ENCODE measurements at places on chromosomes 7 and 10.
A peak's percentile ranks its signal among the peaks of the same experiment; 100 is the strongest.

DNA sequence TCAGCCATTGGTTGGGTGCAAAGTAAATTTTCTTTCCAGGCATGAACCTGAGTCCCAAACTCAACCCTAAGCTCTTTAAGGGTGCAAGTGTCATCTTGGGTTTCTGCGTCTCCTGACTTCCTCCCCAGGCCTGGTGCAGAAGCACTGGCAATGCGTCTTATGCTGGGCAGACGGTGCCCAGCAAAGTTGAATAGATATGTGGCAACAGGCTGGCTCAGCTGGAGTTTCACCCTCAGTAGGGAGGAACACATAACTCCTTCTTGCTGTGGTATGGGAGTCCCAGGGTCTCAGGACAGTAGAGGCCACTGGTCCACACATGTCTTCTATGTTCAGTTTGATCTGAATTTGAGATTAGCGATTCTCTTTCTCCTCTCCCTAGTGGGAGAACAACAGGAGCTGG lies 181.3 kb downstream of the RPS24 start:
- DNase-seq = no peak

DNA sequence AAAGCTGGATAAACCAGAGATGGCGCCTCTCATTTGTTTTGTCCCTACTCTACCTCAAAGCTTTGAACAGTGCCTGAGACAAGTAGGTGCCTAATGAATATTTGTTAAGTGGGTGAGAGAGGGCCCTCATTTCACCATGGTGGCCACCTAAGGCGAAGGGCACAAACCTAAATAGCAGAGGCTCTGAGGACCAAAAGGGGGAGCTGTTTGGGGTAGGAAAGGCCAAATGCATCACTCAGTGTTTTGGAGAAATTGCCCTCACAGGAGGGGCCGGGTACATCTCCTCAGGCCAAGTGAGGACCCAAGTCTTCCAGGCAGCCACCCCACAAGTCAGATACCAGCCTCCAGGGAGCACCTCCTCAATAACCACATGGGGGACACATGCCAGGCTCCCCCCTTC lies 14.0 kb downstream of the IMPDH1 start:
- no peak for DNase-seq

DNA sequence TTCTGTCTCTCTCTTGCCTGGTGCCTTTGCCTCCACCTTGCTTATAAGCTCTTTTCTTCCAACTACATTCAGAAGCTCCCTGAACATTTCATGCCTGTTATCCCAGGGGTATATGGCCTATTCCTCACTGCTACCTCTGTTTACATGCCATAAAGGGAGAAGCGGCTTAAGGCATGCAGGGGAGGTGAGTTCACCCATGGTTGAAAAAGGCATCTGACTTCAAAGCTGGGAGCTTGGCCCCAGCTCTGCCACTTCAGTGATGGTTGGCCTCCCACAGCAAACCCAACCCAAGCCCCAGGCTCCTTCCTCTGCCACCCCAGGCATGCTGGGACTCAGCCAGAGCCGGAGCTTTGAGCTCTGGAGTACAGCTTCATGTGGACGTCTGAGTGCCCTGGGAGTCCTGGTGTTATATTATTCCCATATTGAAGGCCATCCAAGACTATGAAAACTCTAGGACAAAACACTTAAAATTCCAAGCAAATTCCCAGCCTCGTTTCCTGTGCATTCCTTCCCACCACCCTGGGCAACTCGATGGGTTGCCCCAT lies 468.6 kb upstream of the ZMIZ1 start:
- no peak for DNase-seq

- DNase-seq = peak; percentile 15
These were observed 246.7 kb upstream of the TPK1 start for GRCh38 chr7:145082366-145083161.

GRCh38 chr10:29628311-29628710 lies 6.5 kb downstream of the SVIL start:
- DNase-seq = no peak

DNA sequence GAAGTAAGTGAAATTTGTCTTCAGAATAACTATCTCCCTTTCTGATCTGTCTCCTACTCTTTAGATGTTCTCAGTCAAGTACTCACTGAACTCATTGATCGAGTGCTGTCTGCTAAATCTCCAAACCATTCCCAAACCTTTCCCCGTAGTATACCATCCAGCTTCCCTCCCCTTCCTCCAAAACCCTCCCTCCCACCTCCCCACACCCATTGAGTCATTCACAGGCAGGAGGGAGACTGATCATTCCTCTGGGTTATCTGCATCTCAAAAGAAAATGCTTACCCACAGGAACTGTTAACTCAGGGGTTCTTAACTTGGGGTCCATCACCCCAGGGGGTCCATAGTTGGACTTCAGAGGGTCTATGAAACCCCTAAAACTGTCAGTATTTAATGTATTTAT lies 37.4 kb downstream of the GOT1 start:
- peak; percentile 39 for DNase-seq

- DNase-seq = peak; percentile 76
These were observed 132.2 kb downstream of the CD36 start for GRCh38 chr7:80770675-80771081.

GRCh38 chr10:104766341-104766740 lies 125.3 kb downstream of the SORCS3 start:
- DNase-seq = peak; percentile 21

DNA sequence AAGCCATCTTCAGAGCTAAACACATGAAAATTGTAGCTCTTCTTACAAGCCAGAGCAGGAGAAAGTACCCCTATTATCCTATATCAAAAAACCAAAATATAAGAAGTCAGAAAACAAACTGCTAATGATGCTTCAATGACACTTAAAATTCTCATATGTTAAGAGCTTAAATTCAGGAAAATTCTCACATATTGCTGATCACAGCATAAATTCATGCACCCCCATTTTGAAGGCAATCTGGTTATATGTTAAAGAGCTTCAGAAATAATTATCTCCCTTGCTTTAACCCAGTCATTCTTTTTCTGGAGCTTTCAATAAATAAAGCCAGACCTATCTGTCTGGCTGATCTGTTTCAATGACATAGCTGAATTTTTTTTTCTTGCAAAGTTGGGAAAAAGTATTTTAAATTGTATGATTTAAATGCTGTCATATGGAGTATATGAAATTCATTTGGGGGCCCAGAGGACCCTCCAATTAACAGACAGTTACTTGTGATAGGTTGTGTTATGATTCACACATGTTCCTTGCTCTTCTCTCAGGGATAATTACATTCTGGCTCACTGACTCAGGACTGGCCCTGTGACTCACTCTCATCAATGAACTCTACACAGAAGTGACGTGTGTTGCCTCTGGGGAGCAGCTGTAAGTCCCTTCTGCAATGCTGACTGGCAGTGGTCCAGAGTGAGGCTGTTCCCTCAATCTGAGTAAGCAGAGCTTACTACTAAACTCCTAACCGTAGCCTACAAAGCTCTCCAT lies 85.2 kb downstream of the HGF start:
- DNase-seq = peak; percentile 100

GRCh38 chr10:99431190-99431760 lies 851 bp upstream of the GOT1 start:
- peak; percentile 69 for DNase-seq

DNA sequence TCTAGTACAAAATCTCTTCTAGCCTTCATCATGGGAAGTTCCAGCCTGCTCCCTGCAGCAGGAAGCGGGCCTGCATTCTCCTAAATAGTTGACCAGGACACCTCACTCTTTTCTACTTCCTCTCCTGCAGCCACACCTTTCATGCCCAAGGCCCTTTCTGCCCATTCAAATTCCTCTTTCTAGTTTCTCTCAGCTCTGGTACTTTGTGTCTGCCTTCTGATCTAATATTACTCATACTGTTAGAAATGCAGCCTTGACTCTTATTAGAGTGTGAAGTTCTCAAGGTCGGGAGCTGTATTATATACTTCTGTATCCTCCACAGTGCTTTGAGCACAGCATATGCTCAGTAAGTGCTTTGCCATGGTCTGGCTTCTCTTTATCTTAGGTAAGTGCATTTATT lies 103.1 kb downstream of the PRKCQ start:
- DNase-seq = peak; percentile 6
